ENCODE measurements at places on chromosomes 7 and 10. TPM values are rescaled to one million over a fixed set of nuclear protein-coding genes. Genes with fewer than 3 reads are reported as not detected.

GRCh38 chr7:128362670-128363069 lies 1.2 kb upstream of the PRRT4 start:
- no peak for DNase-seq

DNA sequence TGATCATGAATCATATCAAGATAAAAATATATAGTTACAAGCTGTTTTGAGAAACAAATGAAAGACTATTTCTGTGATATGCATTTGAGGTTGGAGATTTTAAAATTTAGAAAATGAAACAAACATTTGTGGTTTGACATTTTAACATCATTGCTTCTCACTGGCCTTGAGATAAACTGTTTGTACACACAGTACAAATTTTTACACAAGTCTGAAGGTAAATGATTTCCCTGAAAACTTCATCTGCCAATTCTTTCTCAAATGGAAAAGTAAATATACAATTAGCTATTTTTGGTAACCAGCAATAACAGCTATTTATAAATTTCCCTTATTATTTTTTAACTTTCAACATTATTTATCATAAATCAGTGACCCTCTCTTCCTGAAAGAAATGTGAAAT lies 38.6 kb downstream of the ZNF800 start:
- DNase-seq: no peak

DNA sequence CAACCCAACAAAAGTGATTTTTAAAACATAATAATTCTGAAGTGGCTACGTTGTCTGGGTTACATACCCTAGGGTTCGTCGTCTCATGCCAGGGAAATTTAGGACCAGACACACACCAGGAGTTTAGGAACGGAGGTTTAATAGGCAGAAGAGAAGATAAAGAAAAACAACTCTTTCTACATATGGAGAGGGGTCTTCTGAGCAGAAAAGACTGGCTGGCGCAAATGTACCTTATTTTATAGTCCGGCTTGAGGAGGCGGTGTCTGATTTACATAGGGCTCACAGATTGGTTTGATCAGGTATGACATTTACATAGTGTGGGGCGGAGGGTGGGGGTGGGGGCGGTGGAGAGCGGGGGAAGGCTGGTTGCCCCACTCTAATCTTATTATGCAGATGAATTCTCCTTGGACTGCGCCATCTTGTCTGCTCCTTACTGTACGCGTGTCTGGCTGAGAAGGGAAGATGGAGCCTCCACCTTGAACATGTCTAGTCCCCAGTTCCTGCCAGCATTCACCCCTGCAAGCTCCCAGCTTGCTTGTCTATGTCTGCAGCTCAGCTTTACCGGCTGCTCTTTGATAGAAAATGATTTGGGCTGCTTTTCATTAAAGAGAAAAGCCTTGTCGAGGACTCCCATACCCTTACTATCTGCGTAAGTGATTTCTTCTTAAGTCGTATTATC lies 98.7 kb downstream of the RALA start:
- DNase-seq: no peak

- DNase-seq: peak; percentile 58
Observed at GRCh38 chr10:77638321-77639101, 903 bp upstream of the KCNMA1 start.

- DNase-seq: no peak
Observed at GRCh38 chr10:60747817-60748469, 30.3 kb upstream of the CDK1 start.

The GTF2IRD1 gene
- polyA plus RNA-seq: 19.9 TPM
